CD4-positive, alpha-beta T cell treated with Interleukin-1 beta for 1 hour (primary cell): ENCODE measurements at places on chromosomes 4 and X.

DNA sequence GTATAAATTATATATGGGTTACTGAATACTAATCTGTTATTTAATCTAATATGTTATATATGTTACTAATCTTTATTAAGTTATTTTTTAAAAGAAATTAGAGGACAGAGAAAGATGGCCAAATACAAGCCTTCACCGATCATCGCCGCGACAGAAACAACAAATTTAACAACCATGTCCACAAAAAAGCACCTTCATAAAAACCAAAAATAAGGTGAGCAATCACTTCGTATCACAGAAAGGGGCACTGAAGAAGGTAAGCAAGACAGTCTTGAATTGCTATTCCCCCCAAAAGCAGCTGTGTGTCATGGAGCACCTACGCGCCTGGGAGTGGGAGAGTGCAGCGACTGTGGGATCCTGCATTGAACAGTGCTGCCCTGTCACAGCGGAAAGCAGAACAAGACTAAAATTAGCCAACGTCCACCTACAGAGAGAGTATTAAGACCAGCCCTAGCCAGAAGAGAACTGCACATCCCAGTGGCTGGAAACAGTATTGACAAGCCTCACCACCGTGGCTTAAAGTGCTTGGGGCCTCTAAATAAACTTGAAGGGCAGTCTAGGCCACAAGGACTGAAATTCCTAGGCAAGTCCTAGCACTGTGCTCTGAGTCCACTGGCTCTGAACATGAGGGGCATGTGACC, 38.5 kb downstream of the LRBA start:
- no peak for DNase-seq

DNA sequence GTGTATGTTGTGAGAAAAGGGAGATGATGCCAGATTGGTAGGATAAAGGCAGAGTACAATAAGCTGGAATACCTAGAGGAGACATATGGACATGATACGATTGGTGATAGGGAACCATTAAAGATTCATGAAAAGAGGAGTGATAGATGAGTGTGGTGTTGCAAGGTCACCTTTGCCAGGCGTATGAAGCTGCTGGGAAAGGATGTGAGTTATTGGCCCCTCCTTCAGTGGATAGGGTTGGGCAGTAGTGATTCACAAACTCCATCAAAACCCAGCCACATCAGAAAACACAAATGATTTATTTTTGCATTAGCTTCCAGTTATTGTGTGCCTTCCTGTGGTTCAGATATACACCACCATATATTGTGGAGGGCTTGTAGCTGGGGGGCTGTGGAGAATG, 34.3 kb downstream of the TMEM164 start:
- DNase-seq = no peak

GRCh38 chrX:56969559-56969958, 25.8 kb downstream of the SPIN3 start:
- DNase-seq = no peak

DNA sequence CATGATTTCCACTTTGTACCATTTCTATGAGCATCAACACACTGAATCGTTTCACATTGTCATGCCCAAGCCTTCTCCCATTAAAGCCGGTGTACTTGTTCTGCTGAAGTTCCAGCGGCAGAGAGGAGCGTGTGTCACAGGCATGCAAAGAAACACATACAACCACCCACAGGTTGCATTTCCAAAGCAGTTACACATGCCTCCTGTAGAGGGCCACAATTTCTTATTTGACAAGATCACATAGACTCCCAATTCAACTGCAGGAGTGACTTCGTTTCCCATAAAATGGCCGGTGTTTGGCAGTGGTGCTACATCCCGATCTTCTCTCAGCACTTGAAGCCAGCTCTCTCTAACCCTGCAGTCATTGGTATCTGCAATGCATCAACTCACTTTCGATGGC, 992.6 kb downstream of the NLGN4X start:
- no peak for DNase-seq

GRCh38 chr4:114072781-114073180, 93.3 kb upstream of the ARSJ start:
- DNase-seq = no peak

DNA sequence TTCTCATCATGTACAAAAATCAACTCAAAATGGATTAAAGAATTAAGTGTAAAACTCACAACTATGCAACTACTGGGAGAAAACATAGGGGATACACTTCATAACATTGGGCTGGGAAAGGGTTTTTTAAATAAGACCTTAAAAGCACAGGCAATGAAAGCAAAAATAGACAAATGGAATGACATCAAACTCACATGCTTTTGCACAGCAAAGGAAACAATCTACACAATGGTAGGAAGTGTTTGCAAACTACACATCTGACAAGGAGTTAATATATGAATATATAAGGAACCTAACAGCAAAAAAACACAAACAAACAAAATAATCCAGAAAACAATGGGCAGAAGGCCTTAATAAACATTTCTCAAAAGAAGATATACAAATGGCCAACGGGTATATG, 57.9 kb downstream of the FREM3 start:
- no peak for DNase-seq

GRCh38 chrX:107565931-107566603, 62.2 kb upstream of the PRPS1 start:
- no peak for DNase-seq

DNA sequence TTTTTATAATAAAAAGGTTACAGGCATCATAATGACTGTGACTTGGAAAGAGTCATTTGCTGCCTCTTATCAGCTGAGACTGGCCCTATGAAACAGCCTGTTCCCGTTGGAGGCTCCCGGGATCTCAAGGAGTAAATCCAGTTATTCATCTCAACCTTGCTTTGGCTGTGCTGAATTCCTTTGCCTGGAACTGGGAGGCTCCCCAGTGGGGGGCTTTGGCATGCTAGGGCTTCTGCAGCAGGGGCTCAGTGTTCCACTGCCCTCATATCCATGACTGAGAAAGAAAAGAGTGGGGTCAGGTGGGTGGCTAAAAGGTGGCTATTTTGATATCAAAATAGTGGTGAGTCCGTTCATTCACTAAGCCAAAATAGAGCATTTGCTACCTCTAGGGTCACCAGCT, 71.2 kb downstream of the TRPC5 start:
- no peak for DNase-seq

DNA sequence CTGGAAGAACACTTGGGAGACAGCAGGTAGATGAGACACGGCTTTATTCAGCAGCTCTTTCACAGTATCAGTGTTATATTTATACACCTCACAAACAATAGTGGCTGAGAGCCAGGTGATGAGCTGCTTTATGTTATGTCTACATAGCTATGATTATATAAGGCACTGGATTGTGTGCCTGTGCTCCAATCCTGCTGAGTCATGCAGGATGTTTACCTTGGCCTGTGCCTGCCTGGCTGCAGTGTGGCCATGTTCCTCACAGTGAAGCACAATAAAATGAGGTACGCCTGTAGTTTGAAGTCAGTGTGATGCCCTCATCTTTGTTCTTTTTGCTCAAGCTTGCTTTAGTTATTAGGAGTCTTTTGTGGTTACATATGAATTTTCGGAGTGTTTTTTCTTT, 31.3 kb downstream of the CXCL13 start:
- DNase-seq = no peak

GRCh38 chr4:42656679-42656943, 294 bp downstream of the ATP8A1 start:
- no peak for DNase-seq

GRCh38 chrX:140661643-140662042, 47.9 kb upstream of the LINC00632 start:
- DNase-seq = no peak

DNA sequence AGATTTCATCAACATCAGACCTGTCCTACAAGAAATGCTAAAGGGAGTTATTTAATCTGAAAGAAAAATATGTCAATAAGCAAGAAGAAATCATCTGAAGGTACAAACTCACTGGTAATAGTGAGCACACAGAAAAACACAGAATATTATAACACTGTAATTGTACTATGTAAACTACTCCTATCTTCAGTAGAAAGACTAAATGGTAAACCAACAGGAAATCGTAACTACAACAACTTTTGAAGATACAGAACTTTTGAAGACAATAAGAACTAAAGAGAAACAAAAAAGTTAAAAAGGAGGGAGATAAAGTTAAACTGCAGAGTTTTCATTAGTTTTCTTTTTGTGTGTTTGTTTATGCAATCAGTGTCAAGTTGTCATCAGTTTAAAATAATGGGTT, 12.4 kb downstream of the MED14 start:
- no peak for DNase-seq

DNA sequence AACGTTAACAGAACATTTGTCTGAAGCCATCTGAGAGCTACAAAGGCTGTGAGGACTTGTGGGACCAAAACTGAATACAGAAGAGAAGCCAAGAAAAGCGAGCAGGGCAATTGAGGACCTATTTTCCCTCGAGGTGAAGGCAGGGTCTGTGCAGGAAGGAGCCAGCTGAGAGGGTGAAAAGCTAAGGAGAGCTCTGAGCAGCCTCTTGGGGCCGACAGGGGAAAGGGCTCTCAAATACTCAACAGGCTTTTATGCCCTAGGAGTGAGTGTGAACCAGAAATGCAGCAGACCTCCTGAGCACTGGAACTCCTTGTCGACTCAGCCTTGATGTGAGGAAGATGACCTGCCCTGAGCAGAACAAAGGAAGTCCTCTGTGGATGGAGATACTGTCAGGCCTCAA, 54.2 kb downstream of the C4orf50 start:
- no peak for DNase-seq

GRCh38 chr4:3874028-3874415, 107.8 kb downstream of the ADRA2C start:
- DNase-seq = no peak

GRCh38 chr4:82918091-82918490, 17.6 kb downstream of the THAP9 start:
- DNase-seq = no peak

DNA sequence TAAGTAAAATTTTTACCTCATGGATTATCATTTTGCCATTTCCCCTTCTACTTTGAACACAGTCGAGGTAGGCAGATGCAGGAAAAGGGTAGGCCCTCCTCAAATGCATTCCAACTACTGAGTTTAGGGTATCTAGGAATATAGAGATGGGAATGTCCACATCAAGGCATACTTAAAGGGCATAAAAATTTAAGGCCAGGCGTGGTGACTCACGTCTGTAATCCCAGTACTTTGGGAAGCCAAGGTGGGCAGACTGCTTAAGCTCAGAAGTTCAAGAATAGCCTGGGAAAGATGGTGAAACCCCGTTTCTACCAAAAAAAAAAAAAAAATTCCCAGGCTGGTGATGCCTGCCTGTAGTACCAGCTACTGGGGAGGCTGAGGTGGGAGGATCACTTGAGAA, 146.5 kb downstream of the PDGFC start:
- no peak for DNase-seq

- no peak for DNase-seq
These were observed 45.4 kb downstream of the UGT2A3 start for GRCh38 chr4:68905939-68906779.

DNA sequence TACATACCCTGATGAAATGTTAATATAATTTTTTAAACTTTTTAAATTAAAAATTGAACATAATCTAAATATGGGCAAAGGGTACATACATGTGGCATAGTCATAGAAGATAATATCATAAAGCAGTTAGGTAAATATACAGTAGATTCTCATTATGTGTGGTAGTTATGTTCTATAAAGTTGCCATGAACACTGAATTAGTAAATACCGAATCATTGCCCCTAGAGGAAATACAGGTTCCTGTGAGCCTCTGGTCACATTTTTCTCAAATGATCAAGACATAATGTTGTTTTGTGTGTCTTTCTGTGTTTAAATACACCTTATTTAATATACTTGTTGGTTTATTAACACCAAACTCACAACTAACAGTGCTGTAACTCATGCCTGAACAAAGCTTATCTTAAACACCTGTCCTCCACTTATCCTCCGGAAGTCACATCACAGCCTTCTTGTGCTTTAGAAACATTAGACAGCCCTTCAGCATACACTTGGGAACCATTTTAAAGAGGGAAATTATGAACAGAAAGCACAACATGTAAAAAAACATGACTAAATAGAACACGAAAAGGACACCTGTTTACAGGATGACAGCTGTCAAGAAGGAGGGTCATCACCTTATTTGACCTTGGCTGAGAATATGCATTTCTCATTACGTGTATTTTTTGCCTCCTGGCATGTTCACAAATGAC, 169.4 kb upstream of the NAP1L5 start:
- DNase-seq = no peak

DNA sequence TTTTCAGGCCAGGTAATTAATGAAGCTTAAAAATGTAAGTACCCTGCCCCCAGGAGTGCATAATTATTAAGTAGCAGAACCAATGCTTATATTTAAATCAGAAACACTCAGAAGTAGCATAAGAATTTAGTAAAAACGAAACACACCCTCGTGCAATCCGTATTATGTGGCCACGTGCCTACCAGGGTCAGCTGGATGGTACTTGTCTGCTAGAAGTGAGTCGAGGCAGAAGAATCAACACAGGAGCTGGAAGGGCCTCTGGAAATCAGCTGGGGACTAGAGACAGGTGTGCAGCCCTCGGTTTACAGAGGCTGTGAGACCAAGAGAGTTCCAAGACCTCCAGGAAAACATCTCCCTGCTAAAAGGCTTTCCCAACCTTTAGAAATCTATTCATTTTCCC, 559 bp upstream of the FAM47E start:
- DNase-seq = no peak

DNA sequence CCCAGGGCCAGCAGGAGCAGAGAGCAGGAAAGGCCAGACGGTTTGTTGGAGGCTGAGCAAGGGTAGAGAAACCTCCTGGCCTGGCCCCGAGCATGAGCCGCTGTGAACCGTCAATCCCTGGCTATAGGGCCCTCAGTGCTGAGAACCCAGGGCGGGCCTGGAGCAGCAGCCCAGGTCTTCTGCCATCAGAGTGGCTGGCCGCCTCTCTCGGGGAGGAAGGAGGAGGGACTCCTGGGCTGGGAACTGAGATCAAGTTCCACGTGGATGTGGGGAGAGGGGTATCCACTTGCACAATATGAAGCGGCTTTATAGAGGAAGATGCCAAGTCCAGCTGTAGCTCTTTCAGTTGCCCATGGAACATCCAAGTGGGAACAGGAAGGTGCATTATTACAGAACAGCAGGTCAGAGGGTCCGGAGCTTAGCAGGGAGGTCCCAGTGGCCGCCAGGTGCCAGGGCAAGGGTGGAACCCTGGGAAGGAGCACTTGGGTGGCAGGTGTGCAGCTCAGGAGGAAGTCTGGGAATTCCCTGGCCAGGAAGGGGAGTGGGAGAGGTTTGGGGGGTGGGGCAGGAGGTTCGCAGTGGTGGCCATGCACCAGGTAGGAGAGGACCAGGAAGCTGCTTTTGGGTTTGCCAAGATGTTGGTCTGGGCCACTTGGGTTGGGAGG, 31.7 kb upstream of the CRMP1 start:
- DNase-seq = no peak

GRCh38 chr4:73867783-73868182, 1.4 kb upstream of the CXCL1 start:
- DNase-seq = no peak

GRCh38 chrX:119734897-119735339, 23.5 kb upstream of the SOWAHD start:
- no peak for DNase-seq

DNA sequence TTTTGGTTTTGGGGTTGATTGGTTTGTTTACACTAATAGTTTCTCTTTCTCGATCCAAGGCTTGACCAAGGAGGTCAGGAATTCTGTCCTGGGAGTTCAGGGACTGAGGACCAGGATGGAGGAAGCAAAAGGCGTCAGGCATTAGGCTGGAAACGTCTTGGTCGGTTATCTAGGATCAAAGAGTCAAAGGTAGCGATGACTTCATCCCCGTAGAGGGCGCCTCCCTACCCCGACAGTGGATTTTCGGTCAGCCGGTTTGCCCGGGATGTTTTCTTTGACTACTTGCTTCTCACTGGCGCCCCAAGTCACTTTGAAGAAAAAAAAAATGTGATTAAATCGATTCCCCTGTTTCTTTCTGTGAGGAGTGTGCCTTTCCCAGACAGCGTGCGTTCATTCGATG, 980 bp upstream of the FHDC1 start:
- DNase-seq = no peak
